Bladder microvascular endothelial cell (primary cell): ENCODE measurements at places on chromosomes 11 and 22. TPM values are rescaled to one million over a fixed set of nuclear protein-coding genes. Genes with fewer than 3 reads are reported as not detected.

LRRC4C gene
- total RNA-seq, result not detected in 2 replicates

CFL1 gene
- 1,281 and 2,304 TPM in 2 replicates for total RNA-seq

SAA2 gene
- not detected in 2 replicates for total RNA-seq

DDX10 gene
- 12.8 and 71.7 TPM in 2 replicates for total RNA-seq

SCGB1A1 gene
- not detected in 2 replicates for total RNA-seq
